Smooth muscle cell of the brain vasculature (primary cell): ENCODE measurements at places on chromosomes 1 and 21.

- DNase-seq, result no peak
These were observed 356.6 kb upstream of the SNX7 start for GRCh38 chr1:98304888-98305287.

DNA sequence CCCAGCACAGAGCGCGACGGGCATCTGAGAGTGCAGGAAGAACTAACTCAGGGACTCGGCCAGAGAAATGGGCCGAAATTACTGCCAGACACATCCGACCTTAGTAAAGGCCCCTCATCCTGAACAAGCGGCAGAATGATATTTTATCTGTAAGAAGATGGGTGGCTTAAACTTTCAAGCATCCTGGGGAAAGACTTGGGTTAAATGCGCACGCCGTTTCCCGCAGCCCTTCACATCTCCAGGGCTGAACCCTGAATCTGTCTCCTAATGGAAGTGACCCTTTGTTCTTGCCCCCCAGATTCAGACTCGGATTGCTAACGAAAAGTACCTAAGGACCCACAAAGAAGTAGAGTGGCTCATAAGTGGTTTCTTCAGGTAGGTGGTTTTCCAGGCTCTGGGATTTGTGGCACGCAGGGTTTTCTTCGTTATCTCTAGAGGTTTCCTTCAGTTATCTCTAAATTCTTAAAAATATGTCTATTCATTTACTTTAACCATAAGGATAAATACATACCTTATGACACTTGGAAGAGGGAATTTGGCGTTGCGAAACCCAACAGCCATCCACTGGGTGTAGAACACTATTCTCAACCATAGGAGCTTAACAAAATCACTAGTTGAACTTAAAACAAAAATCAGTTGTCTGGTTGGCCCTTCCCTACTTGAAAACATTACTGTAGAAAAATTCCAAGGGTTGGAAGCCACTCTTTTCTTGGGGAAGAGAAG lies 627 bp downstream of the RIIAD1 start:
- DNase-seq, result no peak

DNA sequence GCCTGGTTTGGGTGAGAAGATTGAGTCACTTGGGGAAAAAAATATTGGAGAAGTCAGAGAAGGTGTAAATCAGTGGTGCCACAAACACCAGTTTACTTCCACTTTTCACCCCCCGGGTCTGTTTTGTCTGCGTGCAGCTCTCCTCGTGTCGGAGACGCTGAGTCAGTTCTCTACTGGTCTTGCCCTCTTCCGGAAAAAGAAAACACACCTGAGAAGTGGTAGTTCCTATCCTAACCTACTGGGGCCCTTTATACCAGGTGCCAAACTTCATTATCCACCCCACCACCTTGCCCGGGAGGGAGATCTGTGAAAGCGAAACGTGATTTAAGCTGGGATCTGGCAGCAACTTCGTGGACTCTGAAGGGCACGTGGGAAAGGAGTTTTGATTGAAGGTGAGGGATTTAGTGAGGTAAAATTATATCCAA lies 855 bp upstream of the IVNS1ABP start:
- DNase-seq, result no peak

- DNase-seq, result no peak
These were observed 5.4 kb downstream of the TUFT1 start for GRCh38 chr1:151545542-151545941.

DNA sequence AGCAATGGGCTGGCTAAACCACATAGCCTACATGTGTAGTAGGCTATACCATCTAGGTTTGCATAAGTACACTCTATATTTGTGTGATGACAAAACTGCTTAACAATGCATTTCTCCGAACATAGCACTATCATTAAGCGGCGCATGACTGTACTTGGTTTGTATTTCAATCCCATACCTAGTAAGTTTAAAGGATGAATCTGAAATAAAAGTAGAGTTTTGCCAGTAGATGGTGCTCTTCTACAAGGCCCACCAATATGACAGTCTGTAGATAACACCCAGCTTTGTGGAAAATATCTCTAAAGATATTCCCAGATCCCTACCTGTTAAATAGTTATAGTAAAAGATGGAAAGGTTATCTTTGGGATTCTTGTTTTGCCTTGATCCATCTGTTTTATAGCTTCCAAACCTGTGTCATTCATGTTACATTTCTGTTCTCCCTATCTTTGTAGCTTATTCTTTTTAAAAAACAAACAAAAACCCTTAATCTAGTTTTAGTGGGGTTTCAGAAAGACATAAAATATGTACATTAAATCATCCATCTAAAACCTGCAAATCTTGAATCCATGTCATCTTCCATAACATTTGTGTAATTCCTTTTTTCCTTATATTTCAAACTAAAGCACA lies 33.9 kb upstream of the ASPM start:
- no peak for DNase-seq

- no peak for DNase-seq
These were observed 220.1 kb downstream of the ST6GALNAC3 start for GRCh38 chr1:76294482-76295194.

DNA sequence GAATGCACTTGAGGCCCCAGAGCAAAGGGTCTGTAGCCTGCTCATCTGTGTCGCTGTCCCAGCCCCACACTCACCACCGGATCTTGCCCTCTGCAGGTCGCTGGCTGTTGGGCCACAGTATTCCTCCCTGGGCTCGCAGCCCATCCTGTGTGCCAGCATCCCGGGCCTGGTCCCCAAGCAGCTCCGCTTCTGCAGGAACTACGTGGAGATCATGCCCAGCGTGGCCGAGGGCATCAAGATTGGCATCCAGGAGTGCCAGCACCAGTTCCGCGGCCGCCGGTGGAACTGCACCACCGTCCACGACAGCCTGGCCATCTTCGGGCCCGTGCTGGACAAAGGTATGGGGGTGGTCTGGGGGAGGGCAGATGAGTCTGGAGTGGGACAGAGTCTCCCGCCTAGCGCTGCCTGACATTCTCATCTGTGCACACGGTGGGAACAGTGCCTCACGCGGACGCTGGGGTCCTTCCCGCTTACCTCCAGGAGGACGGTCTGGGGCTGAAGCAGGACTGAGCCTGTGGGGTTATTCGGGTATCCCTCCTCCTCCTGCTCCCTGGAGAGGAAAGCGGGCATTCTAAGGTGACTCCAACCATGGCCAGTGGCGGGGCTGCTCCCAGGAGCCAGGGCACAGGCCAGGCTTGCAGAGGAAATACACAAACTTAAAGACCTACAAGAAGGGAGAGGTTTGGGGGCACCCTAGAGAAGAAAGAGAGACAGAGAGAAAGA lies 15.9 kb downstream of the WNT3A start:
- no peak for DNase-seq
